Left renal pelvis (tissue), 4 donors: ENCODE measurements at places on chromosomes 4 and X. TPM values are rescaled to one million over a fixed set of nuclear protein-coding genes. Genes with fewer than 3 reads are reported as not detected.

DNA sequence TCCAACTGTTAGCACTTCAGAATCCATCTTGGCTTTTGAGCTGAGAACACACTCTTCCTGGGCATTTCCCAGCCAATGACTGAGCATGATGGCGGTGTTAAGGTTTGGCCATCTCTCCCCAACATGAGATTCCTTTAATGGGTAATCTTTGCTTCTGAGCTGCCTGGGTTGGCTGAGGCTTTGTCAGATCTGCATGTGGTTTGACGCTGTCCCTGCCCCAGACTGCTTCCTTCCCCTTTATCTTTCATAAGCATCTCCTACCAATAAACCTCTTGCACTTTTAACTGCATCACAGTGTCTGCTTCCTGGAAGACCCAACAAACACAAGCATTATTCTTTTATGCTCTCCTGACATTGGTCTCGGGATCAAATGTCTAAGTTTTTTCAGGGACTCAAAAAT lies 31.5 kb upstream of the DIPK2B start:
- no peak for DNase-seq

DNA sequence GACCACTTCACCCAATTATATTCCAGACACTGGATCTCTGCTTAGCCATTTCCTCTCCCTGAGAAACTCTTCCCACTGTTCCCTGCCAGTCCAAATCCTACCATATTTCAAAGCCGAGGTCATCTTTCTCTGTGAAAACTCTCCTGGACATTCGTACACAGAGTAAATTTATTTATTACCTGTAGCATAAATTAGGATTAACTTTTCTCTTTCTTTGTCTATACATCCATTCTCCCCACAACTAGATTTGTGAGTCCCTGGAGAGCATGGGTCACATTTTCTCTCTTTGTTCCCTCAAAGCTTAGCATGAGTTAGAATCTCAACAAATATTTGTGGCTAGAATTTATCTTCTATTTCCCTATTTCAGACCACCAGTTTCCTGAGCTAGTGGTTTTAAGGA lies 27.8 kb upstream of the SMIM10 start:
- DNase-seq: no peak

DNA sequence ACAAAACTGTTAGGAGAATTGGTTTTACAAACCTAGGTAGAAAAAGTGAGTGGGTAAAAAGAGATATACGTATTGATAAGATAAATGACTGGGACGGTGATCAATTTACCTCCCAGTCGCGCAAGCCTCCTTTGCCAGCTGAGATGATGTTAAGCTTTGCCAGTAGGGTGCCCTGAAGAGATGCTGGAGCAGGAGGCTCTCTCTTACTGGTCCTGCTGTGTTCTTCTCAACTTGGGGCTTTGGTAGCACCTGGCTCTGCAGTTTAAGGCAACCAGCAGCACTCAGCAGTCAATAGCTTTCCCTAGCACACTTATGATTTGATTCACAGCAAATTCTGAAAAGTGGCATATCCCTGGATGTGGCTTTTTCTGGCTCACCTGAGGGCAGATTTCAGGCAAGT lies 1461.7 kb downstream of the ADGRL3 start:
- DNase-seq: no peak

DNA sequence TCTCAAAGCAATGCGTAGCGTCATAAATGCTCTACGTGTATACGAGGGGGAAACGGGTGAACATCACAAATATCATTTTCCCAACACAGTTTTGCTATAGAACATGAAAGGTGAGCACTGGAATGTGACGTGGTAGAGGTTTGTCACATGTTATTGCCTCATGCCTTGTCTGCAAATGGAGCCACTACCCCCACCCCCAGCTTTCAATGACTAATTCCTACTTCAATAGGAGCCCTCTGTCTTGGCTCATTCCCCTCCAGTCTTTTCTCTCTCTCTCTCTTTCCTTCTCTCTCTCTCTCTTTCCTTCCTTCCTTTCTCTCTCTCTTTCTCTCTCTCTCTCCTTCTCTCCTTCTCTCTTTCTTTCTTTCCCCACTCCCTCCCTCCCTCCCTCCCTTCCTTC lies 127.0 kb downstream of the STOX2 start:
- DNase-seq: no peak

- DNase-seq: no peak
These were observed 1651.9 kb downstream of the C4orf33 start for GRCh38 chr4:130747842-130748241.

NAA11 gene
- polyA plus RNA-seq: not detected

TRIM60 gene
- polyA plus RNA-seq: not detected

SHROOM4 gene
- polyA plus RNA-seq: 17.6 TPM

MAGED4 gene
- polyA plus RNA-seq: 46.1 TPM
